ENCODE measurements at places on chromosomes 16 and 17. TPM values are rescaled to one million over a fixed set of nuclear protein-coding genes. Genes with fewer than 3 reads are reported as not detected.

Gene ZG16B
- total RNA-seq: 0.66 TPM

Gene MLST8
- 35.5 TPM for total RNA-seq

Gene C16orf46
- total RNA-seq: 0.40 TPM

Gene ATAD5
- total RNA-seq: 6.0 TPM

Gene MPO
- not detected for total RNA-seq

Gene ITGB3
- 4.7 TPM for total RNA-seq

Gene CRLF3
- total RNA-seq: 19.5 TPM

Gene HES7
- total RNA-seq: 3.6 TPM

Gene TPSD1
- total RNA-seq: not detected

Gene SULT1A2
- total RNA-seq: not detected

Gene NPIPA7
- 12.4 TPM for total RNA-seq

Gene ZNF469
- 8.0 TPM for total RNA-seq

Gene SLC16A3
- 152 TPM for total RNA-seq

Gene KRT12
- not detected for total RNA-seq

Gene MT4
- not detected for total RNA-seq

Gene CPNE7
- total RNA-seq: 53.4 TPM

Gene CSH1
- not detected for total RNA-seq

Gene LITAFD
- total RNA-seq: not detected

Gene MYLK3
- total RNA-seq: 0.09 TPM

Gene STUB1
- 120 TPM for total RNA-seq

Gene FOXN1
- 0.02 TPM for total RNA-seq

Gene KRT31
- not detected for total RNA-seq

Gene IRX3
- 6.9 TPM for total RNA-seq

Gene SLC16A13
- total RNA-seq: 11.0 TPM

Gene ADAMTS18
- 0.01 TPM for total RNA-seq

Gene HSBP1
- 153 TPM for total RNA-seq

Gene HSPB9
- total RNA-seq: not detected

Gene RAB34
- total RNA-seq: 212 TPM

Gene ATP2C2
- total RNA-seq: 0.09 TPM

Gene KRT13
- 0.18 TPM for total RNA-seq

Gene DCUN1D3
- 11.5 TPM for total RNA-seq

Gene UTS2R
- 0.06 TPM for total RNA-seq

Gene TEKT5
- total RNA-seq: 0.17 TPM

Gene CRHR1
- total RNA-seq: 0.07 TPM

Gene GAS7
- total RNA-seq: 0.38 TPM

Gene MT1A
- total RNA-seq: 30.3 TPM

Gene STAC2
- total RNA-seq: 7.1 TPM

Gene RCVRN
- not detected for total RNA-seq

Gene GJD3
- 0.71 TPM for total RNA-seq

Gene ZNF750
- not detected for total RNA-seq
